Right ventricle myocardium superior (tissue), 1 donor: ENCODE measurements at places on chromosomes 5 and 9. TPM values are rescaled to one million over a fixed set of nuclear protein-coding genes. Genes with fewer than 3 reads are reported as not detected.

Gene ORM2
- total RNA-seq, result not detected

GRCh38 chr9:113427629-113428028 lies 17.1 kb downstream of the C9orf43 start:
- DNase-seq, result no peak

DNA sequence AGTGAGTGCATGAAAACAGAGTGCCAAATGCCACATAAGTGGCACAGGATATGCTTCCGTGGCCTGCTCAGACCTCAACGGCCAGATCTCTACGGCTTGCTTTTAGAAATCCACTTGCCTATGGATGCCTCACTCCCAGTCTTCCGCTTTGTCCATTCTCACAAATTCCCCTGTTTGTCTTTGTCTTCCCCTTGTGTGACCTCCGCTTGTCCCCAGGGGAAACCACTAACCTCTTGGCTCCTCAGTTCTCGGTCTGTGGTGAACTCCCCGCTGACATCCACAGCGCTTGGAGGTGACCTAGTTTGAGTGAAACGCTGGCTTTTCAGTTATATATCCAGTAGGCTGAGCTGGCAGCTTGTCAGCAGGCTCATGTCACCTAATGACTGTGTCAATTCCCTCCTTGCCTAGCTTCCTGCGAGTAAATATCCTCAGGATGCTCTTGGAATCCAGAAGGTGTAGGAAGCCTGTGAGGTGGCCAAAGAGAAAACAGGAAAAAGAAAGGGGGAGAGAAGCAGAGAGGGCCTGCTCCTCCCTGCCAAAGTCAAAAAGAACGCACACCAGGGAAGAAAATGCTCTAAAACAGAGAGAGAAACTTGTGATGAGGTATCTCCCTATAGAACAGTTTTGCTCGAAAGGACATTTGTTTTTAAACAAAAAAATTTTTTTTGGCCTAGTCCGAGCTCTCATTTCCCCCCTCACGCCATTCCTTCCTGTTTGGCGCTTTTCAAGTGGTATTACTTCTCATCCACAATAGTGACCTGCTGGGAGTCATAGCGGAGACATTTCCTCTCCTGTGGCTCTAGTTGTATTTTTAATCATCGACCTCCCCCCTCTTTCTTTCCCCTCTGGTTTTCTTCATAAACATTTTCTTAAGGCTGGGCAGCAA lies 101.6 kb upstream of the SPRY4 start:
- DNase-seq, result peak; percentile 73

Gene SOX30
- total RNA-seq, result 0.13 TPM

GRCh38 chr9:76370396-76371023 lies 23.7 kb downstream of the RFK start:
- DNase-seq, result no peak

Gene OR1J2
- total RNA-seq, result not detected

Gene SLC36A3
- total RNA-seq, result not detected

Gene PCDHB4
- total RNA-seq, result 1.7 TPM

GRCh38 chr5:83026930-83027687 lies 50.1 kb downstream of the TMEM167A start:
- no peak for DNase-seq

GRCh38 chr5:140293091-140293848 lies 9.6 kb downstream of the PFDN1 start:
- DNase-seq, result no peak

Gene MOB3B
- 1.5 TPM for total RNA-seq

Gene ZBTB43
- total RNA-seq, result 36.8 TPM

- no peak for DNase-seq
Observed at GRCh38 chr5:124303366-124303765, 443.1 kb downstream of the ZNF608 start.

DNA sequence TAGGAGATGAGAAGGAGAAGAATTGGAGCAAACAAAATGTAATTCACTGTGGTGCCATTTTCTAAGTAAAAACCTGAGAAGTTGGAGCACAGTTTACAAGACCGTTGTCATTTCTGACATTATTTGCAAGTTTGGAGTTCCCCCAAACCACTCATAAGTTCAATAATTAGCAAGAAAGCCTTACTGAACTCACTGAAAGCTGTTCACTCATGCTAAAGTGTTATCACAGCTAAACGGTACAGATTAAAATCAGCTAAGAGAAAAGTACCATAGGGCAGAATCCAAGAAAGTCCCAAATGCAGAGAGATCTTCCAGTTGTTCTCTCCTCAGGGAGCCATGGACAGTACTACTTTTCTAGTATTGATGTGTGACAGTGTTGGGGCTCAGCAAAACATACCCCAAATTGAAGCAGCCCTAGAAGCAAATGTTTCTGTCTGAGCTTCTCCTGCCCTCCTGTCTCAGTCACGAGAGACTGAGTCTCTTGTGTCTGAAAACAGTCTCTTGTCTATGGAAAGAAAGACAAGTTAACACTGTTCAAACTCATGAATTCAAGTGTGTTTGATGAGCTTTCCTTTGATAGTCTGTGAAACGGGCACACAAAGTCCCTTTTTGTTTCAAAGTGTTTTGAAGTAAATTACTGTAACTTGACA lies 221.2 kb downstream of the GABRG2 start:
- no peak for DNase-seq

- DNase-seq, result no peak
Observed at GRCh38 chr5:179794171-179794570, 385 bp downstream of the LTC4S start.

DNA sequence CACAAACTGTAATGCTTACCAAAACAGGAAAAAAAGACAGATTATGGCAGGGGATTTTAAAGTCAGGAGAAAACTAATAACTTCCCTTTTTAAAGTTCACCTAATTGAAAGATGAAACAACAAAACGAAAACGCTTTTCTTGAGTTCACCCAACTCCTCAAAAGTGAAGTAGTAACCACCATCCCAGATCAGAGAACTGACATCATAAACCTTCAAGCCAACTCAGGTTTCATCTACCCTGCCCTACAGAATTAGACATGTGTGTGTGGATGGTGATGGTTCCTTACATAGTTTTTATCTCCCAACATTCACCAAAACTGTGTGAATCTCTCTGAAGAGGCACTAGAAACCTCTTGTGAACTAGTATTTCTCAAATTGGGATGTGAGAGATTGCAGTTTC lies 195.2 kb upstream of the PTGER4 start:
- no peak for DNase-seq

Gene GNA14
- total RNA-seq, result 1.9 TPM

DNA sequence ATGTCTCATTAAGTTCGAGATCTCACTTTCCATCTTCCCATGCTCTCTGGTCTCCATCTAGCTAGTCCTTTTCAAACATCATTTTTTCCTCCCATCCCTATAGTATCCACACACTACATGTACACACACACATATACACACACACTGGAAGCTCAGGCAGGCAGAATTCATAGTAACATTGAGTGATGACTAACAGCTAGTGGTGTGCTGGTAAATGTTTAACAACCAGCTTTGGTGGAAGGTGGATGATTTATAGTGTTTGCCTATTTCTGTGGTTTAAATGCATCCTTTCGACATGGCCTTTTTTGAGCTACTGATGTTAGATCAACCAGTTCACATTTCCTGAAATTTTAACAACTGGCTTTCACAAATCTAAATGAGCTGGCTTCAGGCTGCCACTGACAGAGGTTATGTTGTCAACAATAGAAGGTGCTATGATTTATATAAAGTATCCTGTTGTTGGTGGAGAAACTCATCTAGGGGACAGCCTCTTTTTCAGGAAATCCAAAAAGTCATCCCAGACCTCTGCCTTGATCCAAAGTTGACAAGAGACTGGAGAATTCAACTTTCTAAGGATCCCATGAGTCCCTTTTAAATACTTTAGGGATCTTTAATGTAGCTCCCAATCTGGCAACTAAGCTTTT lies 117.8 kb downstream of the CCDC192 start:
- no peak for DNase-seq

GRCh38 chr9:99850736-99851499 lies 29.2 kb downstream of the NR4A3 start:
- DNase-seq, result no peak

DNA sequence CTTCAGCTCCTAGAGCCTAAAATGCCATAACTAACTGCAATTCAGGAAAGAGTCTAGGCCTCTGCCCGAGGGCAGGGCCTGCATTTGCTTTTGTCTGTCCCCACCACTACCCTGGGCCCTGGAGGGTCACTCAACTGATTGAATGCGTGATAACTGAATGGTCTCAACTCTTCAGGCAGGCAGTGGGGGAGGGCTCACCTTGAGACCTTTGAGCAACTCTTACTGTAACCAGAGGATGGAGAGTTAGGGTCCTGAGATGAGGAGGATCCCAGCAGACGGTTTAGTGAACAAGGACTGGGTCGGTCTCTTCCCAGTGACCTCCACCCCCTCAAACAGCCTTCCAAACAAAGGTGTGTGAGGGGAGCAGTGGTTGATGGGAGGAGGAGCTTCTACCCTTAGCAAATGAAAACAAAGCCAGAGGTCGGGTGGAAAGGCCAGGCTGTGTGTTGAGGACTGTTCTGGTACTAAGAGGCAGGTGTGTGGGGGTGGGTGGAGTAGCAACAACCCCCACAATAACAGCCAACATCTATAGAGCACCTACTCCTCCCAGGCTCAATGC lies 59.4 kb downstream of the CXXC5 start:
- no peak for DNase-seq

- DNase-seq, result no peak
Observed at GRCh38 chr9:91118704-91119025, 243.1 kb downstream of the AUH start.

- no peak for DNase-seq
Observed at GRCh38 chr5:11027660-11028059, 266.6 kb upstream of the DAP start.

DNA sequence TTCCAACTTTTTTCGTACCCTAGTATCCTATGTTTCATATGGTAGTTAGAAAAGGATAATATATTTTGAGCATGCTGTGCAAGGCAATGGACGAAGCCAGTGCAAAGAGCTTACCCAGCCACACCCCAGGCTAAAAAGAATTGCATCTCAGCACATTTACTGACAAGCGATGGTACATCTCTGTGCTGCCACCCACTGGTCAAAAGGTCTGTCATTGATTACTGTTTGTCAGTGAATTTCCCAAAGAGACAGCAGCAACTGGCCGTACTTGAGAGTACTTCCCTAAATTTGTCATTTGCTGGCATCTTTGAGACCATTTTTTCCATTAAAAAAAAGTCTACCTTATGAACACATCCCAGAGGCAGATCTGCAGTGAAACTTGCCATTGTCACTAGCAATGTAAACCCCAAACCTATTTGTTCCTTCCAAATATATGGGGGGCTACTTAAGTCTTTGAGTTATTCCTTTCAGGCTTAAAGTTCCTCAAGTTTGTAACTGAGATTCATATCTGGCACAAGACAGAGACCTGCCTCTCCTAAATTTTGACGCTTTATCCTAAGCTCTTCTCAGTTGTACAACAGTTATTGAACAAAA lies 184.3 kb downstream of the CTNND2 start:
- DNase-seq, result peak; percentile 42

DNA sequence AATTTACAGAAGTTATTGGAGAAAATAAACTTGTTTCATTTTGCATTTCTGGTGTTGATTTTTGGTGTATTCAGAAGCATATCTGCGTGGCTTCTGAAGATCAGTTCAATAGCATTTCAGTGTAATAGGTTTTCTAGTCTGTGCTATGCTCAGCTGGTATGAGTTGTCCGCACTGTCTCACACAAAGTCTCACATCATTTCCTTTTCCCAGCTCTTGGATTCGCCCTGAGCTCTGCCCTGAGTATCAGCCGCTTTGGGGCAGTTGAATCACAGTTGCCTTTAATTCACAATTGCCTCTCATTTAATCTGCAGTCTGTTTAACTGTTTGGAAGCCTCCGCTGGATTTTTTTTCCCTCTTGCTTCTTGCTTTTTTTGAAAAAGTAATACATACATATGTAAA lies 6.4 kb upstream of the TTC23L start:
- DNase-seq, result no peak

DNA sequence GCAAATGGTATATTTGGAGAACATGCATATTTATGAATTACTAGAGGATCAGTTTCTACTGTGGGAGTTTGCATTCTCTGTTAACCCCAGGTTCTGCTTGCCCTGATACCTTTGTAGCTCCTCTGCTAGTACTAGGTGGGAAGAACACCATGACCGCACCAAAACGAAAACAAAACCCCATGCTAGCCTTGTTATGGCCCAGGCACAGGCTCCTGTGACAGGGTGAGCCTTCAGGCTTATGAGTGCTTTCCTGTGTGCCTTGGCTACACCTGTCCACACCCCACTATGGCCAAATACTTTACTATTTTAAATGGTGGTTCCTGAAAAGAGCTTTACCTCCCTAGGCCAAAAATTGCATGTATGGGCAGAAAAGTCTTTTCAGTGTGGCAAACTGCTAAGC lies 94.8 kb downstream of the PPIC start:
- no peak for DNase-seq

Gene KLHL3
- total RNA-seq, result 22.3 TPM

GRCh38 chr9:76529653-76530052 lies 70.7 kb downstream of the GCNT1 start:
- DNase-seq, result no peak

- no peak for DNase-seq
Observed at GRCh38 chr9:85377731-85378289, 363.9 kb downstream of the AGTPBP1 start.

GRCh38 chr9:116389541-116390302 lies 236.1 kb downstream of the PAPPA start:
- DNase-seq, result no peak

DNA sequence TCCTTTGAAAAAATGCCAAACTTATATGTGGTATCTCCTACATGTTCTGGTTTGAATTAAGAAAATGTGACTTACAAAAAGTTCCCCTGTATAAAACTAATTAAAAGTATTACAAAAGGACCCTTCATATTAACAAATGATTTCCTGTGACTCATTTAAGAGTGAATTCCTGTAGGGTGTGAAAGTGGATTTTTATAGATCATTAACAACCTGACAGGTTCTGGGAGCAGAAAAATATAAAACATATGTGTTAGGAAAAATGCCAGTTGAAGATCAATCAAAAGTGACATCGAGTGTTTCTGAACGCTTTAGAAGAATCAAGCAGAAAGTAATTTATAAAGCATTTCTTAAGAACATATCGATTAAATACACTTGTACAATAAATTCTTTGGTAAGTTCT lies 35.5 kb downstream of the CAMK4 start:
- DNase-seq, result no peak
